ENCODE measurements at places on chromosomes 6 and 20. TPM values are rescaled to one million over a fixed set of nuclear protein-coding genes. Genes with fewer than 3 reads are reported as not detected.

DNA sequence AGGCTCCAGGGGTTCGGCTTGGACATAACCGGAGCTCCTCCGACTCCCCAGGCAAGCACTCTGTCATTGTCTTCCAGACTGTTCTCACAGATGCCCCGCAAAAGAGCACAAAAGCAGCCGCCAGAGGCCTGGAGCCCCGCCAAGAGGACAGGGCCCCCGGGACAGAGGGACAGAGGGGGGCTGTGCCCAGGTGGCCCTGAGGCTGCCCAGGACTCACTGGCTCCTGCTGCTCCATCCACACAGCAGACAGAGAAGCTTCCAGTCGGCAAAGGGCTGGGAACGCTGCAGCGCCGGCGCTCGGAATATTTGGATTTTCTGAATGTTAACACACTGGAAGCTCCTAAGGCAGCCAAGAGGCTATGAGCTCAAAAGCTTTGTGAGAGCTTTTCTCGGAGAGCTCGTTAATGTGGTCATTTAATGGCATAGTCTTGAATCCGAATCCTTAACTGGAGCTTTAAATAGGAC, 68.0 kb upstream of the QKI start:
- H3K27ac ChIP-seq = no peak overlapping the region
- no peak overlapping the region for H3K4me3 ChIP-seq
- H3K36me3 ChIP-seq = no peaks in the 10 kb centered on the region

DNA sequence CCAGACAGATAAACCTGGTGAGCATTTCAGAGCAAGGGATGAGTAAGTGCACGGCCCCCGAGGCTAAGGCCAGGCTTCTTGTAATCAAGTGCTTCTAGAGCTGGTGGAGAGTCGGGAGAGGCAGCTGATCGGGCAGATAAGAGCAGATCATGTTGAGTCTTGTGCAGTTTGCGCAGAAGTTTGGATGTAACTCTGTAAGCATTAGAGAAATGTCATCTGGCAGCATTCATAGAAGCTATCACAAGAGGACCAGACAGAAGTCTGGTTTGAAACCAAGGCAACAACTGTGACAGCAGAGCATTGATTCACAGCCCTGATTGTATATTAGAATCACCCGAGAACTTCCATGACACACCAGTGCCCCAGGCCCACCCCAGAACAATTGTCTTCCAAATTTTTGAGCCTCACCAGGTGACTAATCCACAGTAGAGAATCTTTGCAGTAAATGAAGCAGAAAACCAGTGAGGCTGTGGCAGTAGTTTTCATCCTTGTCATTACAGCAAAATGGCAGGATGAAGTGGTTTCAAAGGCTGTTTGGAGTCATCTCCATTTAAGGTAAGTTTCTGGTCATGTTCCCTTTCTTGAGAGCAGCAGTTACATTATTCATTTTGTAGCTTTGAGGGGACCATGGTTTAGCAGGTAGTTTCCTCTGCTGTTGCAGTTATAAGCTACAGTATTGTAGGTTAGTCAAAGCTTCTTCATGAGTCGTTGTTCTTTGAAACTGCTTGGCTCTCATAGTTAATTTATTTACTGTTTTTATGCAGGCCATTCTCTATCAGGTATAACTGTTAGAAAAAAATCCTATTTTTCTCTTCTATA, 84.1 kb downstream of the RNF217 start:
- no peaks in the 10 kb centered on the region for H3K36me3 ChIP-seq
- no peak for DNase-seq
- no peaks in the 10 kb centered on the region for H3K27me3 ChIP-seq
- H3K4me1 ChIP-seq = no peaks in the 10 kb centered on the region
- no peak overlapping the region for H3K27ac ChIP-seq
- no peak overlapping the region for H3K4me3 ChIP-seq

- no peaks in the 10 kb centered on the region for H3K27me3 ChIP-seq
- no peak overlapping the region for H3K27ac ChIP-seq
- no peak for DNase-seq
- H3K36me3 ChIP-seq = no peaks in the 10 kb centered on the region
- H3K4me1 ChIP-seq = peaks cover 3% of the 10 kb centered on the region
Measured at GRCh38 chr6:157019733-157020132, 242.6 kb downstream of the ARID1B start.

DNA sequence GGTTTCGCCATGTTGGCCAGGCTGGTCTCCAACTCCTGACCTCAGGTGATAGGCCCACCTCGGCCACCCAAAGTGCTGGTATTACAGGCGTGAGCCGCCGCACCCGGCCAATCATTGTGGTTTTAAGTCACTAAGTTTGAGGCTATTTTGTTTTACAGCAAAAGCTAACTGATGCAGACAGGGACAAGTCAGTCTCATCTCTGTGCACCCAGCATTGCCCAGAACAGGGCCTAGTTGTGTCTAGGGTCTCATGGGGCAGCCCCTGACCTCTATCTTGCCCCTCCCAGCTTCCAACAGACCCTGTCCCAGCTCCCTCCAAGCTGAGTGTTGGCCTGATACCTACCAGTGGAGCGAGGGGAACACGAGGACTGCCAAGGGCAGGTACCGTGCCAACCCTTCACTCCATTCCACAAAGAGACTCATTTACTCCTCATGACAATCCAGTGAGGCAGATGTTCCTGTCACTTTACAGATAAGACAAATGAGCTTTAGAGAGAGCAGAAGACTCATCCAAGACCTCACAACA, 8.9 kb upstream of the RBCK1 start:
- no peaks in the 10 kb centered on the region for H3K27me3 ChIP-seq
- H3K4me1 ChIP-seq = peaks cover 5% of the 10 kb centered on the region
- no peak overlapping the region for H3K27ac ChIP-seq
- DNase-seq = no peak

GRCh38 chr6:102494808-102495207, 1101.3 kb downstream of the GRIK2 start:
- DNase-seq = no peak
- H3K27me3 ChIP-seq = no peaks in the 10 kb centered on the region
- H3K27ac ChIP-seq = no peak overlapping the region
- H3K4me3 ChIP-seq = no peak overlapping the region

GRCh38 chr6:43912598-43913371, 142.8 kb downstream of the VEGFA start:
- H3K4me3 ChIP-seq = no peak overlapping the region
- H3K27ac ChIP-seq = no peak overlapping the region
- no peaks in the 10 kb centered on the region for H3K36me3 ChIP-seq
- H3K27me3 ChIP-seq = no peaks in the 10 kb centered on the region
- DNase-seq = peak; percentile 51

- no peaks in the 10 kb centered on the region for H3K4me1 ChIP-seq
- no peak overlapping the region for H3K27ac ChIP-seq
- DNase-seq = no peak
- H3K36me3 ChIP-seq = no peaks in the 10 kb centered on the region
Measured at GRCh38 chr6:153074761-153075160, 56.3 kb downstream of the RGS17 start.

DNA sequence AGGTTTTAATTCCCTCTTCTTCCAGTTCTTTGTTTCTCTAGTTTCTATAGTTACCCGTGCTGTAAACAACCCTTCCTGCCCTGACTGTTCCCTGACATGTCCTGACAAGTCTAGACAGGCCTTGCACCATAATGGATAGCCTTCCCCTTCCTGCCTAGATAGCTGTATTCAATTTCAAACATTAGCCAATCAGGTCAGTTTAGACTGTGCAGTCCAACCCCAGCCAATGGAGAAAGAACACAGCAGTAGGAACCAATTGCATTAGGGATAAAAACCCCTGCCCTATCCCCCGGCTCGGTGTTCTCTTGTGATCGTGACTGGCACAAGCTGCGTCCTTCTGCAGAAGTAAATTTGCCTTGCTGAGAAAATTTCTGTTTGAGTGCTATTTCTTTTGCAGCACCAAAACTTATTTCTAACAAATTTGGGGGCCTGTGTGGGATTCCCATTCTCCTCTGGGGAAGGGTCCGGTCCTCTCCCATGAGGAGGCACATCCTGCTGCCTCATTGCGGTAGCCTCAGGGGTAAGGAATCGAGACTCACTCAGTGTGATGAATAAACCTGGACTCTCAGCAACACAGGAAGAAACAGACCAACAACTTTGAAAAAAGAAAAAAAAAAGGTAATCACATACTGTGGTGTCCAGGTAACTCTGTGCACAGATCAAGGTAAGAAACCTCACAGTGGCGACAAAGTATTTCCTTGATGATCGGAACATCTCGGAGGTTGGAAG, 248.7 kb upstream of the ECI2 start:
- peak; percentile 81 for DNase-seq
- H3K36me3 ChIP-seq = peaks cover 13% of the 10 kb centered on the region
- H3K4me1 ChIP-seq = no peaks in the 10 kb centered on the region

- no peak overlapping the region for H3K4me3 ChIP-seq
- no peaks in the 10 kb centered on the region for H3K4me1 ChIP-seq
- H3K36me3 ChIP-seq = no peaks in the 10 kb centered on the region
- no peak overlapping the region for H3K27ac ChIP-seq
- H3K27me3 ChIP-seq = no peaks in the 10 kb centered on the region
Measured at GRCh38 chr6:43848671-43849391, 78.8 kb downstream of the VEGFA start.

DNA sequence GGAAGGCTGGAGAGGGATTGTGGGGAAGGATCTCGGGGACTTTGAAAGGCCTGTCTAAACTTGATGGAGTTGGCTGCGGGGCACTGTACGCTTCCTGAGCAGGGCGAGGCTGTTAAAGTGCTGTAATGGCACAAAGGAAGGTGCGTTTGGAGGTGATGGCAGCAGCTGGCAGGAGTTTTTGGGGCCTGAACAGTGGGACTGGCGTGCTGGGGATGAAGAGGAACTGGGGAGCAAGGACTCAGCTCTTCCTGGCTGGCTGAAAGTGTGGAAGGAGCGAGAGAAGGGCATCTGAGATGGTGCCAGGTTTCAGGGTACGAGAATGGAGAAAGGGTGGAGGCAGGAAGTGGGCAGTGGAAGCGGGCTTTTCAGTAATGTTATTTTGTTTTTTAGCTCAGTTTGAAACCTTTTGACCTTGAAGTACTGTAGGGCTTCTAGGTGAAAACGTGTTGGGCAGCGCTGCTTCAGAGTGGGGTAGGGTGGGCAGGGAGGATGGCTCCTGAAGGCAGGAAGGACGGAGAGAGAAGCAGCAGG, 8.0 kb downstream of the TMEM181 start:
- no peak overlapping the region for H3K27ac ChIP-seq
- no peak for DNase-seq
- no peak overlapping the region for H3K4me3 ChIP-seq
- H3K27me3 ChIP-seq = no peaks in the 10 kb centered on the region
- H3K36me3 ChIP-seq = peaks cover 8% of the 10 kb centered on the region
- no peaks in the 10 kb centered on the region for H3K4me1 ChIP-seq

GRCh38 chr6:163536770-163537169, 122.3 kb downstream of the QKI start:
- DNase-seq = no peak
- peaks cover 6% of the 10 kb centered on the region for H3K36me3 ChIP-seq
- H3K27me3 ChIP-seq = no peaks in the 10 kb centered on the region
- peaks cover 11% of the 10 kb centered on the region for H3K4me1 ChIP-seq
- no peak overlapping the region for H3K27ac ChIP-seq

DNA sequence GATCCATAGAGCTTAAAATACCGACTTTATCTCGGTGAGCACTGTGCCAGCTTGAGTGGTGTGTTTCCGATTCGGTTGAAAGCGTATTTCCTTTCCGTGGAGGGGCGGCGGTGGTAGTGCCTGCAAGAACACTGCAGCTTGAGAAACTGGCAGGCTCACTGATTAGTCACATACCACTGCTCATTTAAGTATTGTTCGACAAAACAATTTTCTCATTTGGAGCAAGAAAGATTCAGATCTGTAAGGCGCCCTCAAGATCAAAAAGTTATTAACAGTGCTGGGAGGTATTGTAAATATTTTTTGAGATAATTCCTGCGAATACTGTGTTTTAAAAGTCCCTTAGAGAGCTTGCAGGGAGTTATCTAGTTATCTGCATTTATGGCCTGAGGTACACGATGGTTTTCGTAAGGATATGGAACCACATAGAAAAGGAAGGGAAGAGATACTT, 1.3 kb downstream of the MAPK14 start:
- H3K4me1 ChIP-seq = no peaks in the 10 kb centered on the region
- no peaks in the 10 kb centered on the region for H3K27me3 ChIP-seq
- no peak for DNase-seq
- peaks cover 3% of the 10 kb centered on the region for H3K36me3 ChIP-seq
- no peak overlapping the region for H3K27ac ChIP-seq

- no peak for DNase-seq
- H3K27ac ChIP-seq = no peak overlapping the region
- H3K4me1 ChIP-seq = no peaks in the 10 kb centered on the region
- H3K27me3 ChIP-seq = no peaks in the 10 kb centered on the region
Measured at GRCh38 chr6:16146028-16146427, 17.1 kb downstream of the MYLIP start.

GRCh38 chr6:85715797-85716196, 73.1 kb upstream of the SYNCRIP start:
- H3K36me3 ChIP-seq = no peaks in the 10 kb centered on the region
- no peak overlapping the region for H3K27ac ChIP-seq
- H3K4me1 ChIP-seq = no peaks in the 10 kb centered on the region
- no peak overlapping the region for H3K4me3 ChIP-seq
- no peaks in the 10 kb centered on the region for H3K27me3 ChIP-seq

DNA sequence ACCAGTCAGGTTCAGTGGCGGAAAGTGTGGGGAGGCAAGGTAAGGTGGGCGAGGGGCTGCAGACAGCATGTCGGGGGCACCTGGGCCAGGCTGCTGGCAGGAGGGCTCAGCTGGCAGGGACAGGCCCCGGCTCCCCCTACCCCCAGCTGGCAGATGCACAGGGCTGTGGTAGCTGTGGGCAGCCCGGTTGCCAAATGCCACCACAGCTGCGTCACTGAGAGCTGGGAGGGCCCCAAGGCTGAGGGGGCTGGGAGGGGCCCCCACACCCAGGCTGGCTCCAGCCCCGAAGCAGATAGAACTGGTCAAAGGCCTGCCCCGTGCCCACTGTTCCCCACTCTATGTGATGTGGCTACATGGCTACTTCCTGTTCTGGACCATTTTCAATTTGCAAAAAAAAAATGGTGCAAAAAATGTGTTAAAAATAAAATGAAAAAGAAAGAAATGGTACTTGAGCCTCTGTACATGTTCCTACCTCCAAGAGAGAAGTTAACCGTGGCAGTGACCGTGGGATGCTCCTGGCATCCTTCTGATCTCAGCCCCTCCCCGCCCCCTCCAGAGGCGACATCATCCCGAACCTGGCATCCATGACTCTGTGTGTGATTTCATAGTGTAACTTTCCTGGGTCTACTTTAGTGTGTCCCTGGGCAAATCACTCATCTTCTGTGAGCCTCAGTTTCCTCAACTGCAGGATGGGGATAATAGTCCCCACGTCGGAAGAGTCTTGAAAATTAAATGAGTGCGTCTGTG, 64.4 kb downstream of the UBE2V1 start:
- H3K4me1 ChIP-seq = no peaks in the 10 kb centered on the region
- no peak overlapping the region for H3K27ac ChIP-seq
- H3K4me3 ChIP-seq = no peak overlapping the region
- H3K36me3 ChIP-seq = no peaks in the 10 kb centered on the region

Gene RAET1L
- not detected for total RNA-seq

Gene SNAP25
- total RNA-seq = 0.13 TPM

Gene EYA4
- not detected for total RNA-seq

Gene BEND6
- total RNA-seq = 2.3 TPM

Gene FAM162B
- 2.3 TPM for total RNA-seq

Gene TCP11
- total RNA-seq = not detected

Gene TBX18
- total RNA-seq = not detected

Gene THBS2
- 15.5 TPM for total RNA-seq

Gene GPRC6A
- total RNA-seq = not detected

Gene FAM184A
- total RNA-seq = 10.4 TPM

Gene COL21A1
- 1.4 TPM for total RNA-seq
